ENCODE measurements at places on chromosomes 13 and 19.

DNA sequence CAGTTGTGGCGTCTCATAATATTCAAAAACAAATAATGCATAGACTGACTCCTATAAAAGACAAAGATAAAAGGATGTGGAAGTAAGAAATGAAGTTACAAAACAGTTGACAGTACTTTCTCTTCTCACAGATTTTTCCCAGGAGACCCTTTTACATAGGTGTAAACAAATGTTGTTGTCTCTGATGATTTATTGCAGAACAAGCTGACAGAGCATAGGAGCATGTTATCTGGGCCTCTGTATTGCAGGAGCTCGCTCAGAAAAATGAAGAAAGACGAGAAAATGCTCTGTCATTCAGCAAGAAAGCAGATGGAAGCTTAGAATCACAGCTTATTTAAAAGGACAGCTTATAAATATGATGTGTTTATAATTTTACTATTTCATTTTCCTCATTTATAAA lies 353.6 kb upstream of the GPC6 start:
- no peak for DNase-seq

GRCh38 chr13:46079770-46080169 lies 25.1 kb downstream of the CPB2 start:
- no peak for DNase-seq

DNA sequence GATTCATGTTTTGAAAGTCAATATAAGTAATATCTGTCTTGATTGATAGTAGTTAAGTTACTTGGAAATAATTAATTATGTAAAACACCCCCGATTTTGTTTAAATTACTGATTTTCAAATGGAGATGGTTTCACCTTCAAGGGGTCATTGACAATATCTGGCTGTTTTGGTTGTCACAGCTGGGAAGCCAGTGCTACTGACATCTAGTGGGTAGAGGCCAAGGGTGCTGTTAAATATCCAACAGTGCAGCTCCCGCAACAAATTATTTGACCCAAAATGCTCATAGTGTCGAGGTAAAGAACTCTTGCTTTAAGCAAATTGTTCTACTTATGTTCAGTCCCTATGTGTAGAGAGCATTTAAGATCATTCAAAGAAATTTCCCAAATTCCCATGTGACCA lies 50.6 kb upstream of the PCDH20 start:
- DNase-seq, result no peak

GRCh38 chr19:52990759-52991418 lies 22.8 kb upstream of the ERVV-1 start:
- no peak for DNase-seq

GRCh38 chr13:84973661-84974060 lies 825.6 kb downstream of the SLITRK6 start:
- DNase-seq, result no peak

DNA sequence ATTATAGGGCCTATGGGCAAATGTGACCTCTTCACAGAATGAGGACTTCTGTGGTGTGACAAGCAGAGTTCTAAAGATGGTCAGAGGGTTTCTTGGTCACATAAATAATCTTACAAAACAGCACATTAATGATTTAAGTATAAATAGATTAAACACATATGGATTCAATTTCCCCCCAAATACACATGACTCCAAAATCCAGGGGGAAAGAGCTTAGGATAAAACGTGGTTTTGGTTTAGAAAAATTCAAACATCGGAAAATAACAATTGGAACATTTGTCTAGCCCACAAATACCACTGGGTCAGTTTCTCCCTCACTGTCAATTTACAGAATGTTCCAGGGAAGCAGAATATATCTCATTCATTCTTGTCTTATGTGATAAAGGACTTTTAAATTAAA lies 283.1 kb downstream of the COG6 start:
- no peak for DNase-seq

DNA sequence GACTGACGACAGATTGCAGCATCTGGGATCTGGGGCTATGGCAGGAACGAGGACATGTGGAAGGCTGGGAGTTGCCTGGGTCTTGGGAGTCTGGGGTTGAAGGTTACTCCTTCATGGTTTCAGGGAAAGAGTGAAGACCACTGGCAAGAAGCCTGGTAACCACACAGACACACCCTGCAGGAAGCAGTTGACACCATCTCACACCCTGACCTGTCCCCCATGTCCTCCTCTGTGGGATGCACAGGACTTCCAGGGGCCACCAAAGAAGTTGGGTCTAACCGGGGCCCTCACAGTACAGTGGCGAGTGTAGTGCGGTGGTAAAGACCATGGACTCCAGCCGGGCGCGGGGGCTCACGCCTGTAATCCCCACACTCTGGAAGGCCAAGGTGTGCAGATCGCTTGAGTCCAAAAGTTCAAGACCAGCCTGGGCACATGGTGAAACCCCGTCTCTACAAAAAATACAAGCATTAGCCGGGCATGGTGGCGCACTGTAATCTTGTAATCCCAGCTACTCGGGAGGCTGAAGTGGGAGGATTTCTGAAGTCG lies 10.6 kb upstream of the FFAR2 start:
- no peak for DNase-seq

DNA sequence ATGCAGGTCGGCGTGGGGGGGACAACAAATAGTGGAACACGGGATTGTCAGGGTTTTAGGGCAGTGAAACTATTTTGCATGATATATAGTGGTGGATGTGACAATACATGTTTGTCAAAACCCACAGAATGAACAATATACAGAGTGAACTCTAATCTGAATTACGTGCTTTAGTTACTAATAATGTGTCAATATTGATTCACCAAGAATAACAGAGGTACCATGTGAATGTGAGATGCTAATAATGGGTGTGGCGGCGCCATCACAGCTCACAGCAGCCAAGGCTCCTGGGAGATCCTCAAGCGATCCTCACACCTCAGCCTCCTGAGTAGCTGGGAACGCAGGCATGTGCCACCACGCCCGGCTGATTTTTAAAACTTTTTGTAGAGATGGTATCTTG lies 12.9 kb downstream of the ELAVL1 start:
- no peak for DNase-seq

DNA sequence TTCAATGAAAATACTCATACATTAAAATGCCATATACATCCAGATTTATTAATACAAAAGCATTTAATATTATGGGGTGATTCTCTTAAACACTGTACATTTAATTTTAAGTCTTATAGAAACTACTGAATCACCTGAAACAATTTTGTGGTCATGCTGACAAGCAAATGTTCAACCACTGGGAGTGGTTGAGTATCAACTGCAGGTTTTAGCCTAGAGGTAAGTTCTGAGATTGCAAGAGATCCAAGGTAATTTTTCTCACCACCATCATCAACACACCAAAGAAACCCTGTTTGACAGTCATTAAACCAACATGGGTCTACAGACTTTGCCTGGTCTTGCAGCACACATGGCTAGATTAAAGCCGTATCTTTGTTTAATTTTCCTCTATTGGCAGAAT lies 196.3 kb downstream of the LHFPL6 start:
- no peak for DNase-seq

- DNase-seq, result no peak
These were observed 25.1 kb downstream of the CARS2 start for GRCh38 chr13:110680852-110681251.

- DNase-seq, result no peak
These were observed 46.3 kb downstream of the CCNE1 start for GRCh38 chr19:29858000-29858596.

DNA sequence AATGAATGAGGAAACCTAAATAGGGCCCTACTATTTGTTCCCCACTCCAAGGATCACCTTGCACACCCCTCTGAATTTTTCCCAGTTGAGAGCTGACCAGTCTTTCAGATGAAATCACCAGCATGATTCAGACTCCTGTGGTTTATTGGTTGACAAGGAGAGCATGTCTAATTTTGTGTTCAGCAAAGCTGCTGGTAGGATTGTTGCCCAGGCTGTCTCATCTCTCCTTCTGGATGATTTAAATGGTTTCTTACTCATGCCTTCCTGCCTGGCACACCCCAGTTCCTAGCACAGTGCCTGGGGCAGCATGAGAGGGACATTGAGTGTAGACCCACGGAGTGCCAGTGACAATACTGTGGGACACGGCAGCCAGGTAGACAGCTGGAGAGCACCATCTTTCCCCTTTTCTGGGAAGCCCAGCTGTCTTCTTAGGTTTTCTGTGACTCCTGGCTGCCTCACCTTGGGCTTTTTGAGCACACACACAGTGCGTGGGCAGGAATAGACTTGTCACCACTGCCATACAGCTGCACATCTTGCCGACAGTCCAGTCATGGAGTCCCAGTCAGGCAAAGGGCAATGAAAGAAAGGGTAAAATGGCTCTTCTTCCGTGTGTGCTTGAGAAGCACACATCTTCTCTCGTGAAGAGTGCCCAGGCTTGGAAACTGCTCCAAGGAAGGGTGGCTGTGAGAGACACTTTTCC lies 12.3 kb downstream of the FGF9 start:
- DNase-seq, result no peak

- no peak for DNase-seq
These were observed 54.5 kb downstream of the KL start for GRCh38 chr13:33070713-33071112.

- peak; percentile 75 for DNase-seq
These were observed 4.7 kb upstream of the PRMT1 start for GRCh38 chr19:49672131-49672919.

DNA sequence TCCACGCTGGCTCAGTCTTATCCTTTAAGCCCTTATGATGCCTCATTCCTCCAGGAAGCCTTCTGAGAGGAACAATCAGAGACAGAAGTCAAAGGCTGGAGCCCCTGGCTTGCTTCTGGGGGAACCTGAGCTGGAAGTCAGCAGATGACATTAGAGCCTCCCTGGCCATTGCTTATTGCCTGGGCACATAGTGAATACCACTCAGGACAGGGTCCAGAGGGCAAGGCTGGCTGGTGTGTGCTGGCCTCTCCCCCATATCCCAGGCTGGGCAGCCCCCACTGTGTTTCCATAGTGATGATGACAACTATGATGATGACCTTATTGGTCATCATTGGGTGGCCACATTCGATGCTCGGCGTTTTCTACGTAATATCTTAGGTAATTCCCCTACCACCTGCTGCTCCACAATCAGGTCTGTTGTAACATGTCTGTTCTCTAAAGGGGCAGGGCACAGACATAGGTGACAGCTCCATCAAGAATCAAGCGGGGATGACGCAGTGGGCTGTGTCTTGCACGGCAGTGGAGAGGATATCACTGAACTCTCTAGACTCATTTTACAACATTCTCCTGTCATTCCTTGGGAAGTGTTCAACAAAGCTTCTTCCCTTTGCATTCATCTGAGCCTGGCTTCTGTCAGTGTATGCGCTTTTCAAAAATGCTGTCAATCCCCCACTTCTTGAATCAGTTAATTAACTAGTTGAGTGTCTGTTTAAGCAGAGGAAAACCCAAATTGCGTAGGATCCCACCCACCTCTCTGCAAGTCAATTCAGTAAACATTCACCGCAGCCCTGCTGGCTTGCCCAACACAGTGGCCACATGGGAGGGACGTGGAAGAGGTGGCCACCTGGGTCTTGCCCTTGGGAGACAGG lies 89.4 kb upstream of the TSHZ3 start:
- no peak for DNase-seq

GRCh38 chr13:39129213-39129612 lies 91.0 kb downstream of the NHLRC3 start:
- no peak for DNase-seq

DNA sequence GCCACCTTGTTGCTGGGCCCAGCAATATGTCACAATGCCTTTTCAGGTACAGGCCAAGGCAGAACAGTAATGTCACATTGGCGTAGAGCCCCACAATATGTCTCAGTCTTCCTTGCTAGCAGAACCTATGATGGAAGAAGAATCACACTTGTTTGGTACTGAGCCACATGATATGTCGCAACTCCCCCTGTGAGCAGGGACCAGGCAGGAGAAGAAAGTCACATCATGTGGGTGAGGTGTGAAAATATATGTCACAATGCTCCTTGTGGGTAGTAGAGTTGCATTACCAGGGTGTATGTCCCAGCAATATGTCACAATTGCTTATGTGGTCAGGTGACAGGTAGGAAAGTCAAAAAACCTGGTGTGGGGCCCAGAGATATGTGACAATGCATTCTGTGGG lies 7.1 kb upstream of the ZNF91 start:
- no peak for DNase-seq

DNA sequence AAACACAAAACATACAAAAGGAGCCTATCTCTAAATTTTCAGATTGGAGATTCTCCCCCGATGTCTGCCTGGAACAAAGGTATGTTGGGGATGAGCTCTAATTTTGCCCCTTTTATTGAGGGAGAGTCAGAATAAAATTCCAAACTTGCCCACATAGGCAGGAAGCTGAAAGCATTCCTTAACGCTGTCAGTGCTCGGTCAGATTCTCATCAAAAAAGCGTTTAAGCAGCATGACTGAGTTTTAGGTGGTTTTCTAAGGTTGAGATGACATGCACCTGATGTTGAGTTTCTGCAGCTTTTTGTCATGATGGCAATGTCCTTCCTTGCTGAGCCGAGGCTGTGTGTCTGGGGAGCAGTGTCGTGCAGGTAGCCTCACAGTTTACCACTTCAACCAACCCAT lies 48.4 kb upstream of the MEDAG start:
- no peak for DNase-seq

- DNase-seq, result peak; percentile 37
These were observed 8.2 kb downstream of the RASGRP4 start for GRCh38 chr19:38417544-38418506.

DNA sequence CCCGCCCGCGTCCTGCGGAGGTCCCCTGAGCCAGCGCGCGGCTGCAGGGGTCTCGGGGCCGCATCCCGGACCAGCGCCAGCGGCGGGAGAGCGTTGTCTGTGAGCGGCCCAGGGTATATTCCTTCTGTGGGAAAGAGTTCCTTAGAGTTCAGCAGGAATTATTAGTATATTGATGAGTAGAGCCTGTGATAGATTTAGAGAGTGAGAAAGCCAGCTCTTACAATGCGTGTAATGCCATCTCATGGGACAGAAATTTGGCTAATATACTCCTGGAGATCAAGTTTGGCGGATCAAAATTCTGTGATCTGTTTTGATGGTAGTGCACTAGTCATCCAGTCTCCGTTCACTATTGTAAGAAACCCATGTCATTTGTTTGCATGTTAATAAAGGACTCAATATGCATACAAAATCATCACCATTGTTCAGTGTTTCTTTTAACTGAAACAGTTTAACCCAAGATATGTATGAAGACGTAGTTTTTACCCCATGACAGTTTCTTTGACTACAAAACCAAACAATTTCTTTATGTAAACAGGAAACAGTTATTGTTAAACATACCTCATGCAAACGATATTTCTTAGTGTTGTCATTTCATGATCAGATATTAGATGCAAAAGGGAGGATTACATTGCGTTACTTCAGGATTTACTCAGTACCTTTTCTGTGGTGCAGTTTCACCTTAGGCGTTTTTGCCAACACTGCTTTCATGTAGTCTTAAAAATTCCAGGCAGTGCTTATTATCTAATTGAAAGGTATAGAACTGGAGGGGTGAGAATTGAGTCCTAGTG lies 9.9 kb downstream of the TNFRSF19 start:
- DNase-seq, result no peak

GRCh38 chr13:114035583-114036531 lies 62.0 kb upstream of the C13orf46 start:
- no peak for DNase-seq

- DNase-seq, result no peak
These were observed 13.8 kb upstream of the OR10H1 start for GRCh38 chr19:15829306-15829698.

DNA sequence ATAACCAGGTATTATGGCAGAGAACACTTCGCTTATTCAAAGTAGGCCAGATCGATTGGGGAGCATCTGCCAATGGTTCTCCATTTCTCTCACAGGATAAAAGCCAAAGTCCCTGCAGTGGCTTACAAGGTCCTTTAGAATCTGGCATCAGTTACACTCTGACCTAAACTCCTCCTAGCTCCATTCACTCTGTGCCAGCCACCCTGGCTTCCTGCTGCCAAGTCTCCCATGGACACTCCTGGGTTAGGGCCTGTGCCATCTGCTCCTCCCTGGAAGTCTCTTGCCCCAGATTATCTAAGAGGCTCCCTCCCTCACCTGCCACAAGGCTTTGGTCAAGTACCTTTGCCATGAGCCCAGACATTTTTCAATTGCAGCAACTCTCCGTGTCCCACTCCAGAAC lies 649.2 kb downstream of the DACH1 start:
- no peak for DNase-seq

All from stimulated activated CD4-positive, alpha-beta T cell treated with anti-CD3 and anti-CD28 coated beads, TNF-alpha, amount 100 ng/mL, for 1 hour (primary cell).